CD8-positive, alpha-beta memory T cell (primary cell): ENCODE measurements at places on chromosomes 7 and 10. TPM values are rescaled to one million over a fixed set of nuclear protein-coding genes. Genes with fewer than 3 reads are reported as not detected.

DNA sequence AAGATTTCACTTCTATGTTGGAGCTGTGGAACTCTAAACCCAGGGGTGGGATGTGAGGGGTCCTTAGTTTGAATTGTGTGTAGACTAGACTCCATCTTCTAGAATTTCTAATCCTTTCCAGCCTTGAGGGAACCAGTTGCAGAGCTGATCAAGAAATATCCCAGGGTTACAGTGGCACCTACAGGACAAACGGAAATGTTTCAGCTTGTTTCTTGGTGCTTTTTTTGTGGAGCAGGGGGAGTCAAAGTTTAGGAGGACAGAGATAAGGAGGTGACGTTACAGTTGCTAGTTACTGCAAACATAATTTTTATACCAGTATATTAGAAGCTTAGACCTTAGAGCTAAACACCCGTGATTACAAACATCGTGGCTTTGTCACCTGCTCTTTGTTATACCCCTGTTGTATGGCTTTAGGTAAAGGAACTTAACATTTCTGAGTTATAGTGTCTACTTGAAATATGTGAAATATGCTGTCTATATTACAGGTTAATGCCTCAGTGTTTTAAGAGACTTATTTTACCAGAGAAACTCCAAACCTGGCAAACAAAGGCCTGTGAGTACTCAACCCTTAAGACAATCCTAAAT is 84.5 kb upstream of the DYNC1I1 start:
- no peak for DNase-seq
- H3K4me3 ChIP-seq: no peak overlapping the region
- H3K36me3 ChIP-seq: no peaks in the 10 kb centered on the region
- H3K4me1 ChIP-seq: no peaks in the 10 kb centered on the region
- no peaks in the 10 kb centered on the region for H3K27me3 ChIP-seq
- H3K27ac ChIP-seq: no peak overlapping the region

- no peaks in the 10 kb centered on the region for H3K27me3 ChIP-seq
- H3K36me3 ChIP-seq: peaks cover 20% of the 10 kb centered on the region
- H3K27ac ChIP-seq: no peak overlapping the region
- no peak overlapping the region for H3K4me3 ChIP-seq
- DNase-seq: no peak
- no peaks in the 10 kb centered on the region for H3K4me1 ChIP-seq
Observed at GRCh38 chr7:44381494-44382220, 56.3 kb upstream of the CAMK2B start.

GRCh38 chr7:50418526-50419290 is 31.4 kb downstream of the FIGNL1 start:
- no peak overlapping the region for H3K4me3 ChIP-seq
- no peaks in the 10 kb centered on the region for H3K27me3 ChIP-seq
- peaks cover 13% of the 10 kb centered on the region for H3K4me1 ChIP-seq
- no peak overlapping the region for H3K27ac ChIP-seq
- DNase-seq: no peak

DNA sequence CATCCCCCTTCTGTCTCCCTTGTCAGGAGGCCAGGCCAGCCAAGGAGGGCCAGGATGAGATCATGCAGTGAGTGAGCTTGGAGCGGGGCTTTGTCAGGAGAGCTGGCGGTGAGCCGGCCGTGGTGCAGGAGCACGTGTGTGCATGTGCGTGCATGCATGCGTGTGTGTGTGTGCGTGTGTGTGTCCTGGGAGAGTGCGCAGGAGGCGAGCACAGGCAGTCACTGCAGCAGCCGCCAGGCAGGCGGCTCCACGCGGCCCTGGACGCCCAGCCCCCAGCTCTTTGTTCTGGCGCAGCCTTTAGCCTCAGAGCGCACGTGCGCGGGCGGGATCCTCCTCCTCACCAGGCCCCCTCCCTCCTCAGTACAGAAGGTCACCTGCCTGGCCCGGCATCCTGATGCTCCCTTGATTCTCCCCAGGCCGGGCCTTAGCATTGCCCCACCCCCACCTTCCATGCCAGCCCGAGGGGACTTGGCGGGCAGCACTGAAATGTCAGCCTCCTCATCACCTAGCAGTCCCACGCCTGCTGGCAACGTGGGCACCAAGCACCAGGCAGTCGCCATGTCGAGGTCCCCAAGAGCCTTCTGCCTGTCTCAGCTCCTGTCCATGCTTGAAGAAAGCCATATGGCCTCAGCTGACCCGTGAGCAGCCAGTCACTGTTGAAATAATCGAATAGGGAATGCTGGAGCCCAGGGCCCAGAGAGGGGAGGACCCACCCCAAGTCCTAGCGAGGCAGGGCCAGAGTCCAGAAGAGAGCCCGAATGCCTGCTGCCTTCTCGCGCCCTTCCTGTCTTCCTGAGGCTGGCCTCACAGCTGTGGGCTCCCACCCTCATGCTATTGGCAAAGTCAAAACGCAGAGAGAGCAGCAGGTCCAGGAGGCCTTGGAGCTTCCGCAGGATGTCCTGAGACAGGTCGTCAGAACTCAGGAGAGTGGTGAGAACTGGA is 125.9 kb upstream of the PPIF start:
- H3K27me3 ChIP-seq: no peaks in the 10 kb centered on the region
- H3K4me3 ChIP-seq: no peak overlapping the region
- H3K36me3 ChIP-seq: no peaks in the 10 kb centered on the region

DNA sequence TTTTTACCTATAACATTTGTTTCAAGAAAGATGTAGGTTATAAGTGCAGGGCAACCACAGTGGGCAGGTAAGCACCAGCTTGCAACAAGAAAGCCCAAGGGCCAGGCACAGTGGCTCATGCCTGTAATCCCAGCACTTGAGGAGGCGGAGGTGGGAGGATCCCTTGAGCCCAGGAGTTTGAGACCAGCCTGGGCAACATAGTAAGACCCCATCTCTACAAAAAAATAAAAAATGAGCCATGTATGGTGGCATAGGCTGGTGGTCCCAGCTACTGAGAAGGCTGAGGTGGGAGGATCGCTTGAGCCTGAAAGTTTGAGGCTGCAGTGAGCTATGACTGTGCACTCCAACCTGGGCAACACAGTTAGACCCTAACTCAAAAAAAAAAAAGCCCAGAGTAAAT is 12.8 kb downstream of the BCL7B start:
- no peak overlapping the region for H3K27ac ChIP-seq
- H3K27me3 ChIP-seq: no peaks in the 10 kb centered on the region
- H3K4me3 ChIP-seq: no peak overlapping the region
- peaks cover 19% of the 10 kb centered on the region for H3K36me3 ChIP-seq
- H3K4me1 ChIP-seq: no peaks in the 10 kb centered on the region
- DNase-seq: no peak

- no peak overlapping the region for H3K27ac ChIP-seq
- H3K27me3 ChIP-seq: no peaks in the 10 kb centered on the region
- DNase-seq: no peak
- H3K4me3 ChIP-seq: no peak overlapping the region
- H3K4me1 ChIP-seq: no peaks in the 10 kb centered on the region
- H3K36me3 ChIP-seq: no peaks in the 10 kb centered on the region
Observed at GRCh38 chr7:27111751-27112277, 9.3 kb upstream of the HOXA2 start.

DNA sequence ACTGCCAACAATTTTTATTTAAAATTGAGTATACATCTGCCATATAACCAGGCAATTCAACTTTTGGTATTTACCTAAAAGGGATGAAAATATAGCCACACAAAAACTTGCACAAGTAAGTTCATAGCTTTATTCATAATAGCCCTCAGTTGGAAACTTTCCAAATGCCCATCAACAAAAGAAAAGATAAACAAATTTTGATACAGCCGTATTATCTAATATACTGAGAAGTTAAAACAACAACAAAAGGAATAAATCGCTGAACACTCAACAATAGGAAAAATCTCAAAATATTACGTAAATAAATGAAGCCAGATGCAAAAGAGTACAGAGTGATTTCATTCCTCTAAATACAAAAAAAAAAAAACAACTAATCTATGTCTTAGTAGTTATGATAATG is 399.2 kb upstream of the SEMA3D start:
- H3K36me3 ChIP-seq: no peaks in the 10 kb centered on the region
- H3K4me3 ChIP-seq: no peak overlapping the region

DNA sequence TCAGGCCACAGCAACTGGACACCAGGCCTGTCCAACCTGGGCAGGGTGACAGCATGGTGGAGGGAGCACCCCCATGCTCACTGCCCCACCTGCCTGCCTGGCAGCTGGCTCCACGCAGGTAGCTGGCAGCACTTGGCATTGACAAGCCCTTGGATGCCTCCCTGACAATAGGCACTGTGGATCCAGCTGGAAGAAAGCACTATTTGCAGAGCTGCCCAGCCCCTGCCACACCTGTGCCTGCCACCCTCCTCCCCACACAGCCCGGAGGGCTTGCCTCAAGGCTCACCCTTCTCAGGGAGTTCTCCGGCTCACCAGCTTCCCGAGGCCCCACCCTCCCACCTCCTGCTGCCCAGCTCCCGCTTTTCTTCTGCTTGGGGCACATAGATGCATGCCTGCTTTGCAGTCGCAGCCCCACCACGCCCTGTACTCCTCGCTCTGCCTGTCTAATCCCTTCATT is 160.1 kb downstream of the NEURL1 start:
- H3K36me3 ChIP-seq: no peaks in the 10 kb centered on the region
- no peak overlapping the region for H3K27ac ChIP-seq
- H3K27me3 ChIP-seq: no peaks in the 10 kb centered on the region
- no peaks in the 10 kb centered on the region for H3K4me1 ChIP-seq
- H3K4me3 ChIP-seq: no peak overlapping the region

Gene PRLHR
- not detected for total RNA-seq
